ENCODE measurements at places on chromosomes 3 and 15. TPM values are rescaled to one million over a fixed set of nuclear protein-coding genes. Genes with fewer than 3 reads are reported as not detected.

ZMYND10 gene
- 0.81 TPM for total RNA-seq

ANKRD28 gene
- 117 TPM for total RNA-seq

USP4 gene
- 28.9 TPM for total RNA-seq

LRRK1 gene
- total RNA-seq: 18.0 TPM

PCOLCE2 gene
- 31.6 TPM for total RNA-seq

TMOD2 gene
- 18.9 TPM for total RNA-seq

MST1R gene
- 1.3 TPM for total RNA-seq

ZBTB47 gene
- total RNA-seq: 22.3 TPM

TGM4 gene
- total RNA-seq: not detected

CAPN3 gene
- total RNA-seq: 2.5 TPM

ZPLD1 gene
- 0.33 TPM for total RNA-seq

RLBP1 gene
- not detected for total RNA-seq

BUB1B gene
- total RNA-seq: 35.2 TPM

FGF7 gene
- total RNA-seq: 97.7 TPM

CPB1 gene
- total RNA-seq: 5.6 TPM

FILIP1L gene
- total RNA-seq: 34.3 TPM

CCDC71 gene
- 14.8 TPM for total RNA-seq
